ENCODE measurements at places on chromosomes 2 and 18.

GRCh38 chr2:100260712-100261620 lies 61.3 kb downstream of the LONRF2 start:
- DNase-seq, result peak; percentile 86

DNA sequence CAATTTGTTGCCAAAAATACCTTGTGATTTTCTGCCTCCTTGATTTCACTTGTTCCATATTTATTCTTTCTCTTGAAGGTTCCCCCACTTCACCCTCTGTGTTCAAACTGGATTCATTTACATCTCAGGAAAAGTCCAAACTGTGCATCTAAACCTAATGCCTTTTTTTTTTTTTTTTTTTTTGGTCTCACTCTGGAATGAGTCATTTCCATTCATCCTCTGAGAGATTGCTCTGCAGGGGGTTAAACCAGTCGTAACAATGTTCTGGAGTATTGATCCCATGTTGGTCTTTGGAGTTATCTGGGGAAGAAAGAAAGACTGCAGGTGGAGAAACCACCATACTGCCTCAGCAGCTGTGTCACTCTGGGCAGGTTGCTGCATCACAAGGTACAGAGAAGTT lies 119.7 kb downstream of the TACR1 start:
- DNase-seq, result peak; percentile 20

- peak; percentile 84 for DNase-seq
These were observed 84.9 kb downstream of the MAPK4 start for GRCh38 chr18:50644807-50645206.

DNA sequence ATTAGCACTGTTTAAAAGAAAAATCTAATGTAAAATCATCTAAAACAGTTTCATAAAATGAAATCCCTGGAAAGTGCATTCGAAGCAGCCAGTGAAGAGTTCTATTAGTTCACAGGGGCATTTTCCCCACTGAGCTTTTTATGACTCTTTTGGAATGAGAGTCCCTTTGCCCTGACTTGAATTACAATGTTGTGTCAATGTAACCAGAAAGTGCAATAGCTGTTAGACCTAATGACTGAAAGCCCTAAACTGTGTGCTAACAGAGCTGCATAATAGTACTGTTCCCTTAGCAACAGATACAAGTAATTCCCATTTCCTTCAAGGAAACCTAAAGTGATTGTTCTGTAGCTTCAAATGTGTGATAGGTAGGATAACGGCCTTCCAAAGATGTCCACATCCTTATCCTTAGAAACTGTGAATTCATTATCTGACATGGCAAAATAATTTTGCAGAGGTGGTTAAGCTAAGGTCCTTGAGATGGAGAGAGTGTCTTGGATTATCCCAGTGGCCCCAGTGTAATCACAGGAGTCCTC lies 134.4 kb downstream of the L3MBTL4 start:
- DNase-seq, result no peak

DNA sequence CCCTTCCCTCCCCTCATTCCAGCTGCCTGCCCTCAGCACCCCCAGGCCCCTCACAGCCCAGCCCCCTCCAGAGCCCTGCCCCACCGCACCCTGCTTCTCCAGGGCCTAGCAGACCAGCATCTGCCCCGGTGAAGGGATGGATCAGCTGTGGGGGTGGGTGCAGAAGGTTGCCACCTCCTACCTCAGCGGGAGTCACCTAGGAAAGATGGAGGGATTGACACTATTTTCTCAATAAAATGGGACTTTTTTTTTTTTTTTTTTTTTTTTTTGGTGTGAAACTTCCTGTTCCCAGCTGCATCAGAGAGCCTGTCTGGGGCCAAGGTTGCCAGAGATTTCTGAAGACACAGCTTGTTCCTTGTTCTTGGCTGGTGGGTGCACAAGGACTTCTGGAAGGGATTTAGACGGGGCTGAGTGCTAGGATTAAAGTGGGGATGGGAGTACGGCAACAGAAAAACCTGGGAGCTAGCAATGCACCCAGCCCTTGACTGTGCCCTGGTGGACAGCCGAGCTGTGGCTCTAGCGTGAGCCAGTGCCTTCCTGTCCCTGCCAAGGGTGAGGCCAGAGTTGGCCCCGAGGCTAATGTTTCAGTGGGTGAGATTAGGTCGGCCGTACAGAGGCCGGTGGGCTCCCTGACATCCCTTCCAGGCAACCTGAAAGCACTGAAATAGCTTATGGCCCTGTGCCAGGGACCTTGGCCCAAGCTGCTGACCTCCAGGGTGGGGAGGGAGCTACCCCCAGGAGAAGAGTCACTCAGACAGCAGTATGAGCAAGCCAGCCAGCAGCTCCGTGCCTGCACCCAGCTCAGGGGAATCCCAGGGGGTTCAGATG lies 4.6 kb downstream of the B3GNT7 start:
- no peak for DNase-seq

- no peak for DNase-seq
These were observed 344.7 kb downstream of the HRH4 start for GRCh38 chr18:24805156-24805555.

DNA sequence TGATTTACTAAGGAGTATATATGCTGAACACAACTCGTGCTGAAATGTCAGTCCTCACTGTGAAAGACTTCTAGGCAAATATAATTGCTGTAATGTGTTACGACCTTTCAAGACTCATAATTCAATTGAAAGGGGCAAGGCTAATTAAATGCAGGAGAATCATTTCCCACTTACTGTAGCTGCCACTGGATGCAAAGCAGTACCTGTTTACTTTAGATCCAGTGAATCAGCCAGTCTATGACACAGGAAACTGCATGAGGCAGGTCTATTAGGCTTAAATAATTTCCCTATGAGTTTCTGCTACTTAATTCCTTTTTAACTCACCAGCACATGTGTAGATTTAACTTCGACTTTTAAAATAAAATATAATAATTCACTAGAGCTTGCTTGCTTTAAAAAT lies 125.6 kb downstream of the CTNNA2 start:
- DNase-seq, result no peak

- peak; percentile 95 for DNase-seq
These were observed 9.3 kb upstream of the LRRC30 start for GRCh38 chr18:7221424-7222155.

GRCh38 chr18:22349966-22350365 lies 67.7 kb downstream of the CTAGE1 start:
- no peak for DNase-seq

- no peak for DNase-seq
These were observed 28.8 kb upstream of the GPR55 start for GRCh38 chr2:230953845-230954244.

- no peak for DNase-seq
These were observed 2.5 kb upstream of the PER2 start for GRCh38 chr2:238290715-238291549.

GRCh38 chr18:12741351-12741750 lies 38.5 kb downstream of the PSMG2 start:
- no peak for DNase-seq

- no peak for DNase-seq
These were observed 354.9 kb downstream of the PTPRM start for GRCh38 chr18:7921938-7922587.

DNA sequence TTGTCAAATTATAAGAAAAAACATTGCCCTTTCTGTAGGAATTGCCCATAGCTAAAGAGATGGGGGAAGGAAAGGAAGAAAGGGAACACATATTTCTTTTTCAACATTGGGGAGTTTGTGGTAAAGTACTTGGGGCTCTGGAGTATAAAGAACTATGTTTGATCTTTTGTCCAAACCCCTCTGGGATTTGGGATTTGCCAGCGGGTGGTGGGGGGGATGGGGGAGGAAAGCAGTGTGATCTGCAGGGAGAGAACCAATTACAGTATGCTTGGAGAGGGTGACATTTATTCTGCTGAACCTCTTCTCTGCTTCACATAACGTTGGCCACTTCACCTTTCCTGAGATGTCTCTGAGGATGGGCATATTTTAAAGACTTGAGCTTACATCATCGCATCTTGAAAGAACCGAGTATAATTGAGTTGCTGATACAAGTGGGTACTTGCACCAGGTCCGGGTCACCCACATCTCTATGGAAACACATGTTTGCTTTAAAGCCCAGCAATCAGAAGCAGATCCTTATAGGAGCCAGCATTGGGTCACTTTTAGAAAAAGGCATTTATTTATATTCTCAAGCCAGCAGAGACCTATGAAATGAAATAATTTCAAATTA lies 73.1 kb downstream of the SPATS2L start:
- DNase-seq, result no peak

- DNase-seq, result peak; percentile 49
These were observed 78.8 kb upstream of the ITGB6 start for GRCh38 chr2:160278879-160279177.

DNA sequence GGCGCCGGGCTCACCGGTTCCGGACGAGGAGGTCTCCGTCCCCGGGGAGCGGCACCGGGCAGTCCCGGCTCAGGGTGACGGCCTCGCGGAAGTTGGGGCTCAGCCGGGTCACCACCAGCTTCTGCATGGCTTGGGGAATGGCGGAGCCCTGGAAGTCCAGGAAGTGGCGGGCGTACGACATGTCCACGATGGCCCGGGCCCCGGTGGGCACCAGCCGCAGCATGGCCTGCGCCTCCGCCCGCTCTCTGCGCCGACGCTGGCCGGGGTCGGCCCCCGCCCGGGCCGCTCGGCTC lies 157 bp downstream of the PTGR3 start:
- no peak for DNase-seq

DNA sequence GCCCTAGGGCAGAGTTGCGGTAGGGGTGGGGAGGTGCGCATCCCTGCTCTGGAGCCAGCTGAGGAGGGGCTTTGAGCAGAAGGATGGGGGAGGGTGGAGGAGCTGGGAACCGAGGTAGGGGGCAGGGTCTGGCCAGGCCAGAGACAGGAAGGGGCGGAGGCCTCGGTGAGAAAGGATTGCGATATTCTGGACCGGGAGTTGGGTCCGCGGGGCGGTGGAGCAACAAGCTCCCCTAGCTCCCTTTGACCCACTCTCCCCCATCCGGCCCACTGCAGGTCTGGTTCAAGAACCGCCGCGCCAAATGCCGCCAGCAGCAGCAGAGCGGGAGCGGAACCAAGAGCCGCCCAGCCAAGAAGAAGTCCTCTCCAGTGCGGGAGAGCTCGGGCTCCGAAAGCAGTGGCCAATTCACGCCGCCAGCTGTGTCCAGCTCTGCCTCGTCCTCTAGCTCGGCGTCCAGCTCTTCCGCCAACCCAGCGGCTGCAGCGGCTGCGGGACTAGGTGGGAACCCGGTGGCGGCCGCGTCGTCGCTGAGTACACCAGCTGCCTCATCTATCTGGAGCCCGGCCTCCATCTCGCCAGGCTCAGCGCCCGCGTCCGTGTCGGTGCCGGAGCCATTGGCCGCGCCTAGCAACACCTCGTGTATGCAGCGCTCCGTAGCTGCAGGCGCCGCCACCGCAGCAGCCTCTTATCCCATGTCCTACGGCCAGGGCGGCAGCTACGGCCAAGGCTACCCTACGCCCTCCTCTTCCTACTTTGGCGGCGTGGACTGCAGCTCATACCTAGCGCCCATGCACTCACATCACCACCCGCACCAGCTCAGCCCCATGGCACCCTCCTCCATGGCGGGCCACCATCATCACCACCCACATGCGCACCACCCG lies 4.8 kb downstream of the OTX1 start:
- DNase-seq, result peak; percentile 85

- no peak for DNase-seq
These were observed 174.0 kb downstream of the ARL4C start for GRCh38 chr2:234322766-234323465.

DNA sequence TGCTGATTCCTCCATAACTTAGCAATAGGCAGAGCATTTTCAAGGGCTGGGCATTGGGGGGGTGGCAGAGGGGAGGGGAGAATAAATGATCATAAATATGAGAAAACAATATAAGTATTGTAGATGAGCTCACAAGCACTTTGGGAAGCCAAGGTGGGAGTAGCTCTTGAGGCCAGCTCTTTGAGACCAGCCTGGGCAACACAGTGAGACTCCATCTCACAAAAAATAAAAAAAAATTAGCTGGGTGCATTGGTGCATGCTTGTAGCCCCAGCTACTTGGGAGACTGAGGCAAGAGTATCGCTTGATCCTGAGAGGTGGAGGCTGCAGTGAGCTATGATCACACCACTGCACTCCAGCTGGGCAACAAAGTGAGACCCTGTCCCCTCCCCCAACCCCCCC lies 75.9 kb downstream of the MYCN start:
- DNase-seq, result no peak

DNA sequence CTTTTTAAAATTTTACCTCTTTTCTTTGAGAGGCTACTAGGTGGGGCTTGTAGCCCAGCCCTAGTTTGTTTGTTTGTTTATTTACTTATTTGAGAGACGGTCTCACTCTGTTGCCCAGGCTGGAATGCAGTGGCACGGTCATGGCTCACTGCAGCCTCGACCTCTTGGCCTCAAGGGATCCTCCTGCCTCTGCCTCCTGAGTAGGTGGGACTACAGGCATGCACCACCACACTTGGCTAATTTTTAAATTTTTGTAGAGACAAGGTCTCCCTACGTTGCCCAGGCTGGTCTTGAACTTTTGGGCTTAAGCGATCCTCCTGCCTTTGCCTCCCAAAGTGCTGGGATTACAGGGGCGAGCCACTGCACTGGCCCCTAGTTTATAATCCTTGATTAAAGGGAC lies 35.0 kb downstream of the ERLEC1 start:
- DNase-seq, result no peak

- DNase-seq, result no peak
These were observed 38.4 kb downstream of the RNF144A start for GRCh38 chr2:6955511-6956136.

- DNase-seq, result peak; percentile 88
These were observed 76.9 kb downstream of the MYO1B start for GRCh38 chr2:191321861-191322662.

GRCh38 chr2:157055660-157056199 lies 201.8 kb upstream of the GALNT5 start:
- DNase-seq, result no peak

GRCh38 chr2:235206399-235206798 lies 254.6 kb downstream of the SH3BP4 start:
- no peak for DNase-seq

GRCh38 chr18:51603111-51603510 lies 405.6 kb upstream of the MEX3C start:
- no peak for DNase-seq

- no peak for DNase-seq
These were observed 36.6 kb downstream of the GLI2 start for GRCh38 chr2:120772261-120772660.

DNA sequence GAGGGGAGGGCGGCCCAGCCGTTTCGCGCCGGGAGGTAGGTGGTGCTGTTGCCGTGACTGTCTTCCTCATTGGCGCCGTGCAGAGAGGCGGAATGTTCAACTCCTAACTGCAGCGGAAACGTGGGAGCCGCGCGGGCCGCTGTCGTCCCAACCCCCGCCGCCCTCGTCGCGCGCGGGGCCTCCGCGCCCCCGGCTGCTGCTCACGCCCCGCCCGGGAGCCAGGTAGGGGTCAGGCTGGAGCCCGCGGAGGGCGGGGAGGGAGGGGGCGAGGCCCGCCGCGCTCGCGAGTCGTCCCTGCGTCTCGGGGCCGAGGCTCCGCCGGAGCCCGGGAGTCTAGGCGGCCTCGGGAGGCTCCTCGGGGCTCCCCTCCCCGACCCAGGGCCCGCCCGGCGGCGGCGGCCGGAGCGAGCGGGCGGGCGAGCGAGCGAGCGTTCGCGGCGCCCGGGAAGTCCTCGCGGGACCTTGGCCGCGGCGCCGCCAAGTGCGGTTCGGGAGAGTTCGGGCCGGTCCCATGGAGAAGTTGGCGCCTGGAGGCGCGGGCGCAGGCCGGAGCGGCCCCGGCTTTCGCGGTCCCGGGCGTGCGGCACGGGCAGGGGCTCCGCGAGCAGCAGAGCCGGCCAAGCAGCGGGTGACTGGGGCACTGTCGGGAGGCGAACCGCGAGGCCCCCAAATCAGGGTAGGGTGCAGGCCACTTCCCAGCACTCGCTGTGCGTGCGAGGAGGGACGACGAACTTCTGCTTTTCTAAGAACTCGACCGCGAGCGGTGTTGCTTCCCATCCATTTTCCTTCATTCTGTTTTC lies at the start of gene MAP3K20:
TSS of gene MAP3K20 (plus strand) at position 66 of the 800 bp plus-strand sequence. CDS start 15,186 bp downstream, outside the sequence.
- DNase-seq, result peak; percentile 75
